ENCODE measurements at places on chromosomes 1 and 21.
A peak's percentile ranks its signal among the peaks of the same experiment; 100 is the strongest.

- peak; percentile 70 for DNase-seq
Measured at GRCh38 chr21:36589352-36589971, 109.5 kb upstream of the SIM2 start.

DNA sequence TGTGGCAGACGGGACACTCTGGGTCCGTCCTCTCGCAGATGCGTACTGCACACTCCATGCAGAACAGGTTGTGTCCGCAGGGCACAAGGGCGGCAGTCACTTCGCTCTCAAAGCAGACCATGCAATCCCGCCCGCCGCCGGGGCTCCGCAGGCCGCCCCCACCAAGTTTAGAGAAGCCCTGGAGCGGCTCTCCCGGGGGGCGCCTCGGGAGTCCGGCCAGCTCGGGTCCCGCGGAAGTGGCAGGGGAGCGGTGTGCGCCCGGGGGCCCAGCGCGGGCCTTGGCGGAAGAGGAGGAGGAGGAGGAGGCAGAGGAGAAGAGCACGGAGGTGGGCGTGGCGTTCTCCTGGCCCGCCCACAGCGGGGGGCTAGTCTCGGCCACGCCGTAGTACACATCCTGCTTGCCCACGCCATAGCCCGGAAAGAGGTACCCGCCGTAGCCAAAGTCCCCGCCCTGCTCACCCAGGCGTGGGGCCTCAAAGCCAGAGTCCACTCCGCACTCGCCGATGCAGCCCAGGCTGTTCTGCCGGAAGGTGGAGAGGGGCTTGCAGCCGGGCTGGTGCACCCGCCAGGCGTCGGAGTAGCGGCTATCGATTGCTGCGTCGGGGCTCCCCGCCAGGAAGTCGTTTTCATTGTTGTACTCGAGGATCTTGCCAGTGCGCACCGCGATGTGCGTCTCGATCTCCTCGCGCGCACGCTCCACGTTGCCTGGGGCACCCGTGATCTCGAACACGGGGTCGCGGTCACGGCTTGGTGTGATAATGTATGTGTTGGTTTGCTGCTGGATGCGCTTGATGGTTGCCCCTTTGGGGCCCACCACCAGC is 5.4 kb downstream of the MEX3A start:
- no peak for DNase-seq

- peak; percentile 78 for DNase-seq
Measured at GRCh38 chr1:159132271-159132881, 39.0 kb upstream of the CADM3 start.

GRCh38 chr1:38500891-38501290 is 358.7 kb downstream of the RRAGC start:
- DNase-seq: no peak

- no peak for DNase-seq
Measured at GRCh38 chr1:2300851-2301606, 72.9 kb downstream of the SKI start.

DNA sequence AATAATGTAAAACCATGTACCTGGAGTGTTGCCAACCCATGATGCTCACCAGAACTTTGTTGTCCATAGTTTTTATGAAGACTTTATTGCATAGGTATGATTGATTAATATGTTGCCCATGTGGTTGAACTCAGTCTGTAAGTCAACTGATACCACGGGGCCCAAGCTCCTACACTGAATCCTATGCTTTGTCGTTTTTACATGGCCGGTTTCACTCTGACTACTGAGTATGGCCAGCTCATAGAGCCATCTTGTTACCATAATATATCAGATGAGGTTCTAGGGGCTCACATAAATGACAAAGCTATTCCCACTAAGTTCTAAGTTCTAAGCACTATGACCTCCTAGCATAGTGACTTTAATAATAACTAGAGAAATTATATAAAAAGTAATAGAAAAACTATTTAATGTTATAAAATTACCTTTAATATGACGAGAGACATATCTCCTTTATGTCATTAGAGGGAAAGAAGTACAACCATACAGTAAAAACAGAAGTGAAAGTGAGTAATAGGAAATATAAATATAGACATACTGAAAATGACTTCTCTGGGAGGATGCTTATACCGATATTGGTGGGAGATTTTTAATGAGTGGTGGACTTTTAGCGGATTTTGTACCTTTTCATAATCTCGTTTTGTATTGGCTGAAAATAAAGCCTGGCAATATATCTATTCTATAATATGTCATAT is 983.4 kb upstream of the PRMT6 start:
- no peak for DNase-seq

GRCh38 chr1:84365225-84366221 is 32.8 kb upstream of the DNASE2B start:
- peak; percentile 99 for DNase-seq

GRCh38 chr1:112520166-112520565 is 11.4 kb downstream of the WNT2B start:
- no peak for DNase-seq

DNA sequence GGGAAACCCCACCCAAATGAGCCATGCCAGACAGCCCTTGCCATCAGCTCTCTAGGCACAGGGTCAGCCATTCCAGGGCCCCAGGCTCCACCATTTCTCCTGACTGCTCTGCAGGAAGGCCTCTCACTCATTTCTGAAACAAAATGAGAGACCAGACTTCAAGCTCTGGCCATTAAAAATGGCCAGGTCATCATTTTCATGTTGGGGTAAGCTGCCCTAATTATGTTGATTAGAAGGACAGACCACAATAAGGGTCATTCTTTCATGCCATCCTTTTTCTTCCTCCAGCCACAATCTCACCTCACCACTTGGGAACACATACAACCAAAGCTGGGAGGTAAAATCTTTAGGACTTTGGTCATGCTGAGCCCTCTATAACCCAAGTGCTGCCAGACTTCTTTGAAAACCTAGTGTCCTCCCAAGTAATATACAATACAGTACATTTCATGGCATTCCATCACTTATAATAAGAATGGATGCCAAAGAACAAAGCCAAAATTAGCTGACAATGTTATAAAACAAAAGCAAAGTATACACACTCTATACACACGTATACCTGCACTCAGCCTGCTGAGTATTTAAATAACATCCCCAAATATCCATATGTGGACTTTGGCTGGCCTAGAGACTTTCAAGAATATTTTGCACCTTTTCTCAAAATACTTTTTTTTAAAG is 22.4 kb upstream of the RBBP5 start:
- no peak for DNase-seq

GRCh38 chr1:192966073-192966472 is 93.1 kb downstream of the UCHL5 start:
- DNase-seq: no peak

GRCh38 chr1:116494745-116495144 is 76.1 kb downstream of the CD58 start:
- no peak for DNase-seq

- no peak for DNase-seq
Measured at GRCh38 chr1:64856553-64856952, 109.8 kb downstream of the JAK1 start.

DNA sequence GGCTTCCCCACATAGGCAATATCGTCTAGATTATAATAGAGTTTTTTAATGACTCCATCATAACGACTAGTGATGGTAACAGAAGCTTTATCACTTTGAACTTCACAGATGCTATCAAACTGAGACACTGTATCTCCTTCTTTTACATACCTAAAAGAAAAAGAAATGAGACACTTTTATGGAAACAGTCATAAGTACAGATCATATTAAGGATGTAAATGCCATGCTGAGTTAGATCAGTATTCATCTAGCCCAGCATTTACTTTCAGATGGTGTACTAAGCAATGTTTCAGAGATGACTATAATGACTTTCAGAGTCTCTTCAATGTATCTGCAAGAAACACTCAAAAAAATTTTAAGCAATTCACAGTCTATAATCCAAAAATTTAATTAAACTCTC is 18.9 kb downstream of the DBT start:
- DNase-seq: no peak

DNA sequence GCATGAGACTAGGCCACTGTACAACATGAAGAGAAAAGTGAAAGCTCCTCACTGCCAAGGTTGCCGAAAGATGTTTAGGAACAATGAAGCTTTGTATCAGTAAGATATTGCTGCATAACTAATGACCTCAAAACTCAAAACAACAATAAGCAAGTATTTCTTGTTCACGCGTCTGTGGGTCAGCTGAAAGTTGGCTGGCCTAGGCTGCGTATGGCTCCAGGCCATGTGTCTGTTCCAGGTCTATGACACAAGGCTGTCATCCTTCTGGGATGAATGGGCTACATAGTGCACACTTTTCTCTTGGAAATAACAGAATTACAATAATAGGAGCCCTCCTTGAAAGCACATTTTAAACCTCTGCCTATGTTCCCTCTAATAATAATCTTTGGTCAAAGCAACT is 515.9 kb downstream of the PLPP3 start:
- DNase-seq: no peak

GRCh38 chr1:46800742-46801141 is 1.9 kb downstream of the CYP4B1 start:
- no peak for DNase-seq

GRCh38 chr1:54108156-54108555 is 44.6 kb downstream of the CDCP2 start:
- no peak for DNase-seq

GRCh38 chr1:41724926-41725325 is 193.8 kb downstream of the HIVEP3 start:
- DNase-seq: no peak

DNA sequence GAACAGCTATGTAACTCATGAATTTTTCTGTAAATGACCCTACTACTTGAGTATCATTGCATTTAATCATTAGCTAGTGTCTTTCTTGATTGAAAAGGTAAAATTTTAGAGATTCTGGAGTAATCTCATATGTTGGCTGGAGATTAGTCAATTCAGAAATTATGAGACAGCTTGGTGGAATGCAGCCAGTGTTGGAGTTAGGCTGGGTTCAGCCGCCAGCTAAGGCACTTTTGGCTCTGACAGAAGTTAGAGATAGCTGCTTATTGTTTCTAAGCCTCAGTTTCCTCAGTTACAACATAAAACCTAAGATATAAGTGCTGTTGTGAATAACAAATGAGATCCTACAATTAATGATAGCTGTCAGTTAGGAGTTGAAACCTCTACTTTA is 49.4 kb downstream of the TBCE start:
- peak; percentile 35 for DNase-seq

DNA sequence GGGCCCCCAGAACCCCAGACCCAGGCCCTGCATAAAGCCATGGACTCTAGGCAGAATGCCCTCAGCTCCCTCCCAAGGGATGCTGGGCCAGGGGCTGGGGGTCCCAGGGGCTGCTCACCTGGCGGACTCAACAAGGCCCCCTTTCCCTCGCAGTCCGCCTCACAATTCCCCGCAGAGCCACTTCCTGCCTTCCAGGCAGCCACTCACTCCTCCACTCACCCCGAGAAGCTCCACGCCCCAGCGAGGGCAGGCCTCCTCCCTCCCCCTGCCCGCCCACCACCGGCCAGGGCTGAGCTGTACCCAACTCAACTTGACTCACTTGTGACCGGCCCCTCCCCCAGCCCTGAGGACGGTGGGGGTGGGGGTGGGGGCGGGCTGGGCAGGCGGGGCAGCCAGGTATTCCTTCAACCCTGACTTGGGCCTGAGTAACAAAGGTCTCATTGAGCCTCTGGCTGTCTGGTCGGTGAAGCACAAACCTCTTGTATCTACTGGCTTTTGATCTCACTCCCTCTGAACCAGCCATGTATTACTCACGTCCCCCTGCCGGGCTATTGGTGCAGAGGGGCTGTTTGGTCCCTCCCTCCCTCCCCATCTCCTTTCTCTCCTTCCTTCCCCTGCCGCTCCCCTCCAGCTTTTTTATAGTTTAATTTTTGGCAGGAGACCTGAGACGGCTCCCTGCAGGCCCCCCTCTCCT is 5.9 kb downstream of the BLACAT1 start:
- DNase-seq: peak; percentile 97

DNA sequence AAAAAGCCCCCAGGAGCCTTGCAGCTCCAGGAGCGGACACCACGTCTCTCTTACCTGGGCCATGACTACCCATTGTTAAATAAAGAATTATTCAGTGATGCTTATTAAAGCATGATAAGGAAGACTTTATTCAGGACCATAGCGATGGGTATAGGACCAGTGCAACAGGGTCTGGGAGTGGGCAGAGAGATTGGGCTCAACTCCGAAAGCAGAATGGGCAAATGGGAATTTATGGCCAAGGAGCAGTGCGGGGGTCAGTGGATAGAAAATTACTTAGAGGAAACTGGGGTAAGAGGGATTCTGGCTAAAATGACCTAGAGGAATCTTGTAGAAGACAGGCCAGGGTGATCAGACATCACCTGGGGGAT is 580 bp upstream of the ATP5PO start:
- DNase-seq: no peak

DNA sequence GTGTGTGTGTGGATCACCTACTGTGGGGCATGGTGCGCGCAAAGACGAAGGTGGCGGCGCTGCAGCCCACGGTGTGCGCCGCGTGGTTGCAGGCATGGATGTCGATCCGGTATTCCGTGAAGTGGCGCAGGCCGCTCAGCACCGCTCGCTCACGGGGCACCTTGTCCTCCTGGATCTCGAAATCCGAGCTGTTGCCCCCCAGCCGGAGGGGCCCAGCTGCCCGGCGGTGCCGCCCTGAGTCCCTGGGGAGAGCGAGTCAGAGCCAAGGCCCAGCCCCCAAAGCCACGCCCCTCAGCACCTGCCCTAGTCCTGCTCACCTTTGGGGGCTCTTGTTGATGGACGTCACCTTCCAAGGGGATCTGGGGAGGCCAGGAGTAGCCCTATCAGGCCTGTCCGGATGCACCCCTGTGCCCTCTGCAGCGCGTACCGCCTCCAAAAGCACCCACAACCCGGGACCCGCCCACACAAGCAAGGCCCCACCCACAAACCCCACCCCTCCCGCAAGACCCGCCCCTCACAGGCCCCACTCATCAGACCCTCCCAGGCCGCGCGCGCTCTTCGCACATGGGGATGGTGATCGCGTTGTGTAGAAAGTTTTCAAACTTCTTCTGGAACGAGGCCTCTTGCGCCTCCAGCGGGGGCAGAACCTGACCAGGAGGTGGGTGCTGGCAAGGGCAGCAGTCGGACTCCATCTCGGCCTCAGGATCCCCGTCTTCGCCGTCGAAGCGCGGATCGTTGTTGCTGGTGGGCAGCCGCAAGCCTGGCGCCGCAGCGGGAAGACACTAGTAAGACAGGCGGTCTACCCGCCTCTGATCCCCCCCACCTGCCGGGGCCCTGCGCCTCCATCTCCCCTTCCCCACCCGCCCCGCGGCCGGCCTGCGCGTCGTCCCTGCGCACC is 13.6 kb downstream of the INSRR start:
- no peak for DNase-seq
